ENCODE measurements at places on chromosomes 2 and 18.

DNA sequence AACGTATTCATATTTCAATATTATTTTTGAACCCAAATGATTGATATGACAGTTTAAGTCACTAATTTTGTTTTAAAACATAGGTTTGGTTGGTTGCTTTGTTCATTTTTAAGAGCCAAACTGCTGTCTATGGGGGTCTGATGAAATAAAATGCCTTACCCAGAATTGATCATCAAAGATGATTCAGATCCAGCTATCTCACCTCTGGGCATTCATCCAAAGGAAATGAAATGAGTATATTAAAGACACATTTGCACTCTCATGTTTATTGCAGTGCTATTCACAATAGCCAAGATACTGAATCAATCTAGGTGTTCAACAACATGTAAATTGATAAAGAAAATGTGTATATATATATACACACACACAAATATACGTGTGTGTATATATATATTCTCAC, 326.9 kb upstream of the GULP1 start:
- DNase-seq, result no peak

DNA sequence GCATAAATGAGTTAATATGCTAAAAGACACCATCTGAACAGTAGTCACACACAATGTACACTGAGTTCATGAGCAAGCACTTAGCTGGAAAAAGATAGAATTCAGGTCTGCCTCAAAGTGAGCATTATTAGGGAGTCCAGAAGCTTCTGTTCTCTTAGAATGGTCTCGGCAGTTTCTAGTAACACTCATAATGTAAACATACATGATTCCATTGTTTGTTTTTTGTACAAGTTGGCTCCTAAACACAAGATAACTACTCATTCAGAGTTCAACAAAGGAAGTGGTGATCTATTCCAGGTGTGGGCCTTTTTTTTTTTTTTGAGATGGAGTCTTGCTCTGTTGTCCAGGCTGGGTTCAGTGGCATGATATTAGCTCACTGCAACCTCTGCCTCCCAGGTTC, 66.2 kb downstream of the ESCO1 start:
- DNase-seq, result no peak

- no peak for DNase-seq
These were observed 12.1 kb upstream of the RHOB start for GRCh38 chr2:20434588-20435294.

GRCh38 chr2:237602409-237602808, 11.9 kb upstream of the RAB17 start:
- no peak for DNase-seq

- no peak for DNase-seq
These were observed 14.5 kb downstream of the TMEM185B start for GRCh38 chr2:120208381-120209353.

- peak; percentile 8 for DNase-seq
These were observed 90.6 kb downstream of the USP34 start for GRCh38 chr2:61380056-61380881.

- DNase-seq, result no peak
These were observed 22.0 kb upstream of the PELI1 start for GRCh38 chr2:64166212-64166611.

DNA sequence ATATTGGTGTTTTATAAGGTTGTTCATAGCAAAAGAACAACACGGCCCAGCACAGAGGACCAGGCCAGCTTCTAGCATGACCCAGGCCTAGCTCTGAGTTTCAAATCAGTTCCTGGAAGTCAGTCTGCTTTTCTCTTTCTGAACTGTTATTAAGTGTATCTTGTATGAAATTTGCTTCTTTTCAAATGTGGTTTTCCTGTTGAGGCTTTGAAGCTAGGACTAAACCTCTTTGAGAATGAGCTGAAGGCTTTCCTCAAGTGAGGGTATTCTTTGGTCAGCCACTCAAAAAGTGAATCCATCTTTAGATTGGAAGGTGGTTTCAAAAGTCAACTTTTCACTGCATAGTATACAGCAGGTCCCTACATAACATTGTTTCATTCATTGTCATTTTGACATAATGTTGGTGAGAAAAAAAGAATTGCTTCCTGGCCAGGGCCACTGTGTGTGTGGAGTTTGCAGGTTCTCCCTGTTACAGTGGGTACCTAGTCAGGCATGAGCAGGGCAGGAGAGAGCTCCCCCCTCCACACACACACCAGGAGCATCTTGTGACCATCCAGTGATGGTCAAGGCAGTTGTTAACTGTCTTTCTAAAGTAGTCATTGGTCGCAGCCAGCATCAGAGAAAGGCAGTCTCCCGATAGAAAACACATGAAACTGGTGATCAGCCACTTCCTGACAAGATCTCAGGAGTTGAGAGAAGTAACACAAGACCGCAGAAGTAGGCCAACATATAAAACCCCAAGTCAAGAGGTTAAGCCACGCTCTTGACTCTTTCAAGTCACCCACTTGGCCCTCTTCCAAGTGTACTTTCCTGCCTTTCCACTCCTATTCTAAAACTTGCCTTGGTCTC, 6.7 kb upstream of the ACAA2 start:
- DNase-seq, result peak; percentile 38

DNA sequence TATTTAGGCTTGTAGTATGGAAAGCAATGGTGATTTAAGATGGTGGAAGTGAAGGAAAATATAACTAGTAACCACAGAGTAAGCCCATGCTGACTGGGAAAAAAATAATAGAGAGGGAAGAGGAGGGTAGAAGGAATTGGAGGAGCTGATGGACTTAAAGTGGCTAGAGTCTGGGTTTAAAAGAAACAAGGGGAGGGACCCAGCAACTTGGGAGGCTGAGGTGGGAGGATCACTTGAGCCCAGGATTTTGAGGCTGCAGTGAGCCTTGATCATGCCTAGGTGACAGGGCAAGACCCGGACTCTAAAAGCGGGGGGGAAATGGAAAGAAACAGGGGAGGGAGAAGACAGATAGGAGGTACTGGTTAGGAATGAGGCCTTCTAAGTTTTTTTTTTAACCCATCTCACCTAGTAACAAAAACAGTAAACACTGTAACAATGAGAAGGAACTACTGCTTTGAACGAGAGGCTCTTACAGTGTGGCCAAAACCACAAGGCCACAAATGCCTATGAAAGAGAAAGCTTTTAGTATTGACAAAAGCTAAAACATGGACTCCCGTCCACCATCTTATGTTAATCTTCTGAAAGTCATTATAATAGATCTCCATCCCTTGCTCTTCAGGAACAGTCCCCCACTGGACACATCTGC, 26.6 kb downstream of the METTL8 start:
- DNase-seq, result peak; percentile 46

- DNase-seq, result no peak
These were observed 77.1 kb upstream of the TNP1 start for GRCh38 chr2:216936954-216937357.

DNA sequence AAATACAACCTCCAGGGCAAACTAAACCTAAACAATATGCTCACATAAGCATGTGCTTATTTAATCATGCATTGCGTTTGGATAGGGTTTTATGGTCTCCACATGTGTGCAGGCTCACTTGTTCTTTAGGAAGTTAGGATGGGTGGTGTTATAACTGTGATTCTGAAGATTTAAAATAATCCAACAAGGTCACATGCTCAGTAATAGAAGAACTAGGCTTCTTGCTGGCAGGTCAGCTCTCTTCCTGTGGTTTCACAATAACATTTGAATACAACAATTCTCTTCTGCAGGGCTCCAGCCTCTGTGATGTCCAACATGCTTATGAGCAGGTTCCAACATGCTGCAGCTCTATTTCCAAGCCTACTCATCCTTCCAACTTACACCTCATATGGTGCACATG, 84.0 kb downstream of the MYL12B start:
- DNase-seq, result no peak

- no peak for DNase-seq
These were observed 154.6 kb downstream of the TFCP2L1 start for GRCh38 chr2:121130301-121130850.

DNA sequence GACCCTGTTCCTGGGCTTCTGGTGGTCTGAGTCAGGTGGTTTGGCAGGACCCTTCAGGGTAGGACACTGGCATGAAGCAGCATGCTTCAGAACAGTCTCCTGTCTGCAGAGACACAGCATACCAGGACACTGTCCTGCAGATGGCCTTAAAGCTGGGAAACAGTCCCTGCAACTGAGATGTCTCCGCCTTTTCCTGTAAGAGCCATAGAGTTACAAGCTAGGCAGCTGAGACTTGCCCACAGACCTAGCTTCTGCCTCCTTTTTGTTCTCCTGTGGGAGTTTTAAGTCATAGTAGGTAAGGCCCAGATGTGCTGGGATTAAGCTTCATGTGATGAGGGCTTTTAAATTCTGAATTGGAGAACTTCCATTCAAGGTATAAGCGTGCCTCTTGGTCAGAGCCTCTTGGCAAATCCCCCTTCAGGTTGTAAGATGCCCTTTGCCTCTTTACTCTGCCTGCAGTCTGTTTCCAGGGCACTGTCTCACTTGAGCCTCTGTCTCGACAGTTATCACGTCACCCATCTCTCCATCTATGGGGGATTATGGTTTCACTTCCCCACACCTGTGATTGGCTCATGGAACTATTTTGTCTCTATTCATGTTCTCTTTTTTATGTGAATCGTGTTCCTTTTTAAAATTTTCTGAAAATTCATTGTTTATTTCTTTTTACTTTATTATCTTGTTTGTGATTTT, 51.8 kb downstream of the COA5 start:
- DNase-seq, result no peak

GRCh38 chr2:111049792-111050640, 70.7 kb upstream of the BCL2L11 start:
- DNase-seq, result no peak

- DNase-seq, result no peak
These were observed 43.6 kb upstream of the COPS8 start for GRCh38 chr2:237042101-237042500.

DNA sequence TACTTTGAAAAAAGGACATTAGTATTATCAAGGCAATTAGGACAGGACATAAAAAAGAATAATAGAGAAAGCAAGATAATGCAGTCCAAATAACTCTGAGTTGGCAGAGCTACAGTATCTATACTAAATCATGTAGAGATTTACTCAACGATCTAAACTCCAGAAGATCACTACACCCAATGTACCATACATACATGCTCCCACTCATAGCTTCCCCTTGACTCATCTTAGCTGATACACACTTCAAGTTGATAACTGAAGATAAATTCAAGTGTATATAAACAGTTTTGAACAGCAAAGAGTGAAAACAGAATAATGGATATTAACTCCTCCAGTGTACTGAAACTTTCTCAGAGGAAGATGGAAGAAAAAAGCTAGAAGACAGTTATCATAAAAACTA, 78.5 kb downstream of the SESTD1 start:
- no peak for DNase-seq

DNA sequence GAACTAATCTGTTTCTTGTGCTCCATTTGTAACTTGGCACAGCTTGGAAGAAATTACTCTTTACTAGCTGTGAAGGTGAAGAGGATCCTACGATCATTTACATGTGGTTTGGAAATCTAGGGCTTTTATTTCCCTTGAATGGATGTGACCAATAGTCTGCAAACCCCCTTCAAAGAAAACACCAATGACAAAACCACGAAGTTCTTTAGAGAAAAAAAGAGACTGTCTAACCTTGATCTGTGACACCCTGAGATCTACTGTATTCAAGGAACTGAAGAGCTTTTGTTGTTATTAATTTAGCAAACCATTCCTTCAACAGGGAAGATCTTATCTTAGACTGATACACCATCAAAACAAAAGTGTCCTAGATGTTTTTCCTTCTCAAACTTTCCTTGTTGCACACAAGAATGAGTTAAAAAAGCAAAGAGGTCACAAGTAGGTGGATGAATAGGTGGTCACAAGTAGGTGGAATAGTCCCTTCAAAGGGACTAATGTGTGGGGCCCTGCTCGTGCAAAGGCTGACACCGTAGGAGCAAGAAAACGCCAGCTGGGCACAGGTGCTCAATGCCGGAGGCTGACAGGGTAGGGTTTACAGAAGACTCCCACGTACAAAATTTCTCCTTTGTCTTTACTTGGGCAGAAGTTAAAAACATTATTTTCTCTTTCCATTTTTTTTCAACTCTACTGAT, 95.6 kb upstream of the ITGB6 start:
- DNase-seq, result no peak

- no peak for DNase-seq
These were observed 8.3 kb downstream of the KCNF1 start for GRCh38 chr2:10919771-10920621.
